ENCODE measurements at places on chromosomes 13 and 19.

- no peak for DNase-seq
Measured at GRCh38 chr19:41696402-41697197, 8.5 kb upstream of the CEACAM7 start.

GRCh38 chr13:56755181-56755935 is 385.4 kb upstream of the PRR20A start:
- DNase-seq, result no peak

DNA sequence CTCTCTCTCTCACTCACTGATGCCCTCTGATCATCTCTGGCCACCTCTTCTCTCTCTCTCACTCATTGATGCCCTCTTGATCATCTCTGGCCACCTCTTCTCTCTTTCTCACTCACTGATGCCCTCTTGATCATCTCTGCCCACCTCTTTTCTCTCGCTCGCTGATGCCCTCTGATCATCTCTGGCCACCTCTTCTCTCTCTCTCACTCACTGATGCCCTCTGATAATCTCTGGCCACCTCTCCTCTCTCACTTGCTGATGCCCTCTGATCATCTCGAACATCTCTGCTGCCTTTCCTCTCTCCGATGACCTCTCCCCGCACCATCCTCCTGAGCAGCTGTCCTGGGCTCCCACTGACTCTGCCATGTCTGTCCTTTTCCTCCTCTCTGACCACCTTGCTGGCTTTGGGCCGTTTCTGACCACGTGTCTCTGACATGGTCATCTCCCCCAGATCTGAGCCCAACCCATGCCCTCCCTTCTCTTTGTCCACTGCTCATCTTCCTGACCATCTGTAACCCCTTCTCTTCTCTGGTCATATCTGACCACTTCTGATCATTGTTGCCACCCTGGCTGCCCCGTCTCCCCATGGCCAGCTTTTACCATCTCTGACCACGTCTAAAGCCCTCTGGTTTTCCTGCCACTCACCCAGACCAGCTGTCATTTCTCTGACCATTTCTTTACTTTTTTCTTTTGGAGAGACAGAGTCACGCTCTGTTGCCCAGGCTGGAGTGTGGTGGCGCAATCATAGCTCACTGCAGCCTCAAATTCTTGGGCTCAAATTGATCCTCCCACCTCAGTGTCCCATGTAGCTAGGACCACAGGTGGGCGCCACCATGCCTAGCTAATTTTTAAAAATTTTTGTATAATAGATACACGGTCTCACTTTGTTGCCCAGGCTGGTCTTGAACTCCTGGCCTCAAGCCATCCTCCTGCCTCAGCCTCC is 2.4 kb downstream of the LRFN3 start:
- no peak for DNase-seq

DNA sequence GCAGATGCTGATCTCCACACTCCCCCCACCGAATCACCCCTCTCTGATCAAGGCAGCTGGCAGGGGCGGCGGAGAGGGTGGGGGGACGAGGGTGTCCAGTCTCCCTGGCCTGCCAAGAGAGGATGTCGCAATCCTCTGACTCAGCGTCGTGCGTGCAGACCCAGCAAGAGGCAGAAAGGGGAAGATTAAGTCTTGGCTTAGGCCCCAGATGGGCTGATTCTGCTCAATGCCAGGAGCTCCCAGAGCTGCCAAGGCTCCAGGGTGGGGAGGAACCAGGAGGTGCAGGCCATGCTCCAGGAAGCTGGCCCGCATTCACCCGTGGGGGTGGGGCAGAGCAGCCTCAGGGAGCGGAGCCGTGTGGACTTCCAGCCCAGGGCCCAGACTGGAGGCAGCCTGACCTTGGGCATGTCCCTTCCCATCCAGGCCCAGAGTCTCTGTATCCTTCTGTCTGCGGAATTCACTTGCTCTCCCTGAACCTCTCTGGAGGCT is 6.6 kb upstream of the BCL3 start:
- peak; percentile 82 for DNase-seq

DNA sequence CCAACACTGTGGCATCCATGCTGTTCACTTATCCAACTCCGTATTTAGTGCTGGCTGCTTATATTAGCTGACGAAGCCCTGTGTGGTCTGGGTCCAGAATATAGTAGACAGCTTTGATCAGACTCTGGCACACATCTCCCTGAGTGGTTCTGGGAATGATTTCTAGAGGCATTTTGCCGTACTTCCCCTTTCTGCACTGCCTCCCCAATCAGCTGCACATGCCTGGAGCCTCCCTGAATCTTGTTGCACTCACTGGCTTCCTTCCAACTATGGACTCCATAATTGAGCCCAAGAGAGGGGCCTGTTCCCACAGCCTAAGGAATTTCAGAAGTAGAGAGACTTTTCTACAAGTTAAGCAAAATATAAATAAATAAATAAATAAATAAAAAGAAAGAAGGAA is 30.4 kb upstream of the PCDH8 start:
- no peak for DNase-seq

DNA sequence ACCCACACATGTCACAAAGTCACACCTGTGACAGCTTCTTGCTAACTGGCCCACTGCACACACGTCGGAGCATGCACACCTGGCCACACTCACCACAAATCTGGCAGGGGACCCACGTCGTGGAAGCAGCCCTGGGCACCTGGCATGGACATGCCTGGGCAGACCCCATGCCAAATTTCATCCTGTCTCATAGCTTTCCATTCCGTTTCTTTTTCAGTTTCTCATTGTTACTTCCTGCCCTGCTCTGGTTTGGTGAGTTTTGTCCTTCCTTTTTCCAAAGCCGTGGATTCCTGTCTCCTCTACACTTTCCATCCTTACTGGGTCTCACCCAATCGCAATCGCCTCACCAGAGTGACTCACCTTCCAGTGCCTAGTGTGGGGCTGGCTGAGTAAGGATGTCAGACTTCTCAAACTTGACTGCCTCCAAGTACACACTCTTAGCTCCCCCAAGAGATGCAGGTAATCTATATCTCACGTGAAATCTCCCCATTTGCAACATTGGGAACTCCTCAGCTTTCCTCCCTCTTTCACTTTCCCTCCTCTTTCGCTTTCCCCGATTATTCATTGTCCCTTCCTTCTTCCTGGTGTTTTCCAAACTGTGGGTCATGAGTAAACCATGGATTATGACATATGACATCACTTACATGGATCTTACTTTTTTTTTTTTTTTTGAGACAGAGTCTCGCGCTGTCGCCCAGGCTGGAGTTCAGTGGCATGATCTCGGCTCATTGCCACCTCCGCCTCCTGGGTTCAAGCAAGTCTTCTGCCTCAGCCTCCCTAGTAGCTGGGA is 1.6 kb upstream of the BBC3 start:
- DNase-seq, result no peak

DNA sequence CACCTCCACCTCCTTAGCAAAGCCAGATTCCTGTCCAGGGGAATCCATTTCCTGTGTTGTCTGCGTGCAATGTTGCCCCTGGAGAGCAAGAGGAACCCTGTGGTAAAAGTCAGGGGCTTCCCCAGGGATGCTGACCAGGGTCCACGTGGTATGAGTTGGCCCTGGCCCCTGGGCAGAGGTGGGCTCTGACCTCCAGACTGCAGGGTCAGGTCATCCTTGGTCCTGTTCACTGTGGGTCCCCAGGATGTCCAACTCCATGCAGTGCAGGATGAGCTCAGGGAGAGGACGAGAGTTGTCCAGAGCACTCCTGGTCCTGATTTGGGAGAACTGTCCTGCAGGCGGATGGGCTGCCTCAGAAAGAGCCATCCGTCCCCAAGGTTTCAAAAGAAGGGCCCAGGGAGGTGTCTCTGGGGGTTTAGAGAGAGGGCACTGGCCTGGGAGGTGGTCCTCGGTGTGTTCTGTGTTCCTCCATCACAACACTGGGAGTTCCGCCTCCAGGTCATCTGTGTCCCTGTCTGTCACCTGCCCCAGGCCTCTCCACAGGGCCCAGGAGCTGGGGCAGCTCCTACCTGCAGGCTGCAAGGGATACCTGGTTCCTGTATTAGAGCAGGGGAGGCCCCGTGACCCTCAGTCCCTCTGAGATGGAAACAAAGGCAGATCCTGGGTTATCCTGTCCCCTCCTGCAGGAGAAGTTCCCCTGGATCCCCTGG is 1.2 kb upstream of the CEACAM4 start:
- DNase-seq, result no peak

DNA sequence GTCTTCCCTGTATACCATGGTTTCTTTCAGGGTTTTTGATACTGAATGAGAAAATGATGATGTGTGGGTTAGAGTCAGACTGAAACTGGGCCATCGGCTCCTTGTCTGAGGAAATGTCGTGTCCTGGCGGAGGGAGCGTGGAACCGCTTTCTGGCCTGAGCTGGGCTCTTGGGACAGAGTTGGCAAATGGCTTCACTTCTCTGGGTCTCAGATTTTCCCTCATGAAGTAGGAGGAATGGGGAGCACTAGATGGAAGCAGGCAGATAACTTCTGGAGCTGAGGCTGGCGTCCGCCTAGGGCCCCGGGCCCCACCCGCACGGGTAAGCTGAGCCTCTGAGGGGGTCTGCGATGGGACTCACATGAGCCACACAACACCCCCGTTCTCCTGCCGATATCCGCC is 133.3 kb upstream of the WASF3 start:
- DNase-seq, result no peak

- no peak for DNase-seq
Measured at GRCh38 chr13:38743466-38743865, 56.6 kb downstream of the FREM2 start.

DNA sequence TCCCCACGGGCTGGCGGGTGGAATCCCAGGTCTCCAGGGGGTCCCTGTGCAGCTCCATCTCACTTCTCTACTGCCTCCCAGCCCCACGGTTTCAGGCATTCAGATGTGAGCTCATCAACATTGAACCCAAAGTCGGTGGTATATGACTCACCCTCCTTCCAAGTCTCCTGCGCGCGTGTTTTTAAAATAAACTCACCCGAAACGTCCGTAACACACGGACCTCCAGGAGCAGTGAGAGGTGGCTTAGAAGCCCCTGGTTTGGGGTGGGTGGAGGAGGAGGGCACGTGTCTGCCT is 14.0 kb upstream of the CRTC1 start:
- no peak for DNase-seq

GRCh38 chr19:8212212-8212611 is 3.0 kb downstream of the CERS4 start:
- no peak for DNase-seq

DNA sequence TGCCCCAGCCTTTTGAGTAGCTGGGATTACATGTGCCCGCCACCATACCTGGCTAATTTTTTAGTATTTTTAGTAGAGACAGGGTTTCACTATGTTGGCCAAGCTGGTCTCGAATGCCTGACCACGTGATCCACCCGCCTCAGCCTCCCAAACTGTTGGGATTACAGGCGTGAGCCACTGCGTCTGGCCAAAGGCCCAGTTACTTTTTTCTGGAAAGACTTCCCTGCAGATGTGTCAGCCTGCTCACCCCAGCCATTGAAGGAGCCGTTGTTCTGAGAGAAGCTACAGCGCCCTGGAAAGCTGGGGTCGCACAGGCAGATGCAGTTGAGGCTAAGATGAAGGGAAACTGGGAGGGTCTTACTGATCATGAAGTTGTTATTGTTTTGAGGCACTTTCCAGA is 7.9 kb upstream of the ZNF626 start:
- no peak for DNase-seq

GRCh38 chr19:28981518-28981917 is 231.4 kb downstream of the UQCRFS1 start:
- DNase-seq, result no peak

DNA sequence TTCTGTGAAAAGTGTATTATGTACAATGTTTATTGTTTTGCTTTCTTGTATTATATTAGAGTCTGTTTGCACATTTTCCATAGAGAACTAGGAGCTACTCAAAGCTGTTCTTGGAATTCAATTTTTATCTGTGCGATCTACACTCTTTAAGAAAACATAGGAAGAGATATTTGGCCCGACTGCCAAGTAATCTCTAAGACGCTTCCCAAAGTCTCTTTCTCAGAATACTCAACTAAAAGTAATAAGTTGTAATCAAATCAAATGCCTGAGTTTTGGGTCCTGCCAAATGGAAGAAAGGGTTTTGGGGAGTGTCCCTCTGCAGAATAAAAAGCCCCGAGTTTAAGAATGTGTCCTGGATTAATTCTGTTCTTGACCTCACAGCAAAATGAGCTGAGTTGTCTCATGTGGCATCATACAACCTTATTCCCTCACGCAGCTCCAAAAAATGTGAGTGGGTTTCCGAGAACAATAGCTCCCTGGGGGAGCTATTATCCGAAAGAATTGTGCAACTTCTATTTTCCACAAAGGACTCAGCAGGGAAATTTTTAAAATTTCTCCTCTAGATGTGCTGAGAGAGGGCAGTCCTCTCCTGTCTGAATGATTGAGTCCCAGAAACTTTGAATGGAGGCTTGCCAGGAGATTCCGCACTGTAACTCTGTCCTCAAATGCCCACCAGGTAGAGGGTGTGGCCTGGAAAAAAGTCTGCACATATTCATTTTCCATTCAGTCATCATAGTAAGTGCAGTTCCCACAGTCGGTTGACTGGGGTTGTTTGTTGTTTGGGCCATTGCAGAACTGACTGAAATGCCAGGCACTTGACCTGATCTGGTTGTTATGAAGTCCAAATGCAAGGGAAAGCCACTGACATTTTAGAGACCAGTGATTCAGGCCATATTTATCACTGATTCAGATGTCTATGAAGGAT is 280.0 kb upstream of the SOX21 start:
- no peak for DNase-seq

- DNase-seq, result no peak
Measured at GRCh38 chr13:23680845-23681669, 110.8 kb downstream of the TNFRSF19 start.

DNA sequence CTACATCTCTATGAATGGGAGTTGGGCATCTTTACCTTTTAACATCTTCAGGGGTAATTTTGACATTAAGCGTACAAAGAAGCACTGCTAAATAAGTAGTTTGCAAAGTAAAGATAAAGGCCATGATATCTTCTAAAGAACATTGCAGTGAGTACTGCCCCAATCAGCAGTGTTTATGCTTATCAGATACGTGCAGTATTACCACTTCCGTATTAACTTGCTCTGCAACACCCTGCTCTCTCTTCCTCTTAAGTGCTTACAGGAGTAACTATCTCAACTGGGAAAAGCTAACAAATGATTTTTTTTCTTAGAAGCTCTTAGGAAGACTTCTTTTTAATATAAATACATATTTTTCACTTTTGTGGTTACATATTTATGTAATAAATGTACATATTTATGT is 793.7 kb upstream of the SLC10A2 start:
- DNase-seq, result no peak

DNA sequence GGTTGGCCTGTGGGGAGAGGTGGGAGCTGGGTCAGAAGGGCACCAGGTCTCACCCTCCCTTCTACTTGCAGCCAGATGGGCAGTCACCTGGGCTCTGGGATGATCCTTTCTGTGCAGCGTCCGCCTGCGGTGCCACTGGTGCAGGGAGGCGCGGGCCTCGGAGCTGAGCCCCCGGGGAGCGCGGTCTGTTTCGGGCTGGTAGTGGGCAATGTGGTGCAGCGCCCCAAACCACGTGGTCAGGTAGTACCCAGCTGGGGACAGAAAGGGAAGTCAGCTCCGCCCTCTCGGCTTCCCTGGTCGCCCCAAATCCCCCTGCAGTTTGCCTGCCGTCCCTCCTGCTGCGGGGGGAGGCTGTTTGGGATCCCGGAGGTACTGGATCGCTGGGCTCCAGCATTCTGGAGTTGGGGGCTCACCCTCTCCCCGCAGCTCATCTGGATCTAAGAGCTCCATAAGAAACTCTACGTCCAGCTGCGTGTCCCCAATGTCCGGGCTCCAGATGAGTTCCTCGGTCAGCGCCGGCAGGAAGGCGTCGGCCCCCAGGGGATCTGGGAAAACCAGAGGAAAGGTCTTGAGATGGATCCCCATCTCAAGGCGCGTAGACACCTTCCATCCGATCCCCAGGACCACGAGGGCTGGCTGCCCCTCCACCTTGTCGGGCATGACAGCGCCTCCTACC is 8.8 kb downstream of the RINL start:
- no peak for DNase-seq
